ENCODE measurements at places on chromosomes 1 and 21.

DNA sequence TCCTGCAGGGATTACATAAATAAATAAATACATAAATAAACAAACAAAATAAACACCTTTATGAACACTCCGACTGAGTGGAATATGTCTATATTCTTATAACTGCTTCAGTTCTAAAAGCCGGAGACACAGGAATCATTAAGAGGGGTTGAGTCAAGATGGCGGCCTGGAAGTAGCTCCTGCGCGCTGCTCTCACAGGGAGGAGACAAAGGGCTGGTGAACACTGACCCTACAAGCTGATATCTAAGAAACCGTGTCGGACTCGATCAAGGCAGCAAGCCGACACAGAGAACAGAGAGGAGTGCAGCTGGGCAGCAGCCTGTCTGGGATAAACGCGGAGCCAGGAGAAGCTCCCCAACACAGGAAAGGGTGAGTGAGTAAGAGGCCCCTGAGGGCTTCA lies 1098.6 kb upstream of the NCAM2 start:
- DNase-seq: no peak

DNA sequence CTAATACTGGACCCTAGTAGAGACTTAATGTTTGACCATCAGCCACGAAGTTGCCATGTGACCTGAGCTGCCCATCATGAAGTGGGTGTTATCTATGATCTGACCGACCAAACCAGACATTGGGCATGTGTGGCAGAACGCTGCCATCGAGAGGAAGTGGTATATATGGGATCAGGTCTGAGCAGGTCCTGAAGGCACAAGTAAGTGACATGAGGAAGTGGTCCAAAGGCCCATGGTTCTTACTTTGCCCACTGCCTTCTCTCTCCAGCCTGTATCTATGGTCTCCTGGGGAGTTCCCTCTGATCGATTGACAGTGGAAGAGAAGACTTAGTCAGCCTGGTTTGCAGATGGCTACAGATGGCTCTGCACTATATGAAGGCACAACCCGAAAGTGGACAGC lies 7.9 kb downstream of the SPSB1 start:
- DNase-seq: no peak

GRCh38 chr1:93980320-93981273 lies 71.4 kb upstream of the GCLM start:
- no peak for DNase-seq

DNA sequence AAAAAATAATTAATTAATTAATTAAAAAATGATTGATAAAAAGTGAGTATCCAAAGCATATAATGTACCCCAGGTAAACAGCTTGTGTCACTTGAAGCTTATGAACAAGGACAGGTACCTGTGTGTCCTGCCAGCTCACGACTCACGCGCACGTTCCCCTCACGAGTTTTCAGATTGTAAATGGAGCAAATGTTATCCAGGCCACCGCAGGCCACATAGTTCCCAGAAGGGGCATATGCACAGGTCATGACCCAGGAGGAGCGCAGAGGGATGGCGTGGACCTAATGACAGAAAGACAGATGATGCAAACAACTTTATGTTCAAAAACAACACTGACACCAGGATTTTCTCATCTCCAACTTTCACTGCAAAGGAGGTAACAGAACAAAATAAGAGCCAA lies 26.0 kb upstream of the NADK start:
- no peak for DNase-seq

Measured in CD8-positive, alpha-beta memory T cell (primary cell).